ENCODE measurements at places on chromosomes 6 and 20. TPM values are rescaled to one million over a fixed set of nuclear protein-coding genes. Genes with fewer than 3 reads are reported as not detected.

Gene IL17F
- not detected for total RNA-seq

Gene HLA-B
- total RNA-seq = 388 TPM

Gene TMEM217
- total RNA-seq = 0.87 TPM

Gene MATN4
- total RNA-seq = not detected

Gene NMBR
- total RNA-seq = not detected

DNA sequence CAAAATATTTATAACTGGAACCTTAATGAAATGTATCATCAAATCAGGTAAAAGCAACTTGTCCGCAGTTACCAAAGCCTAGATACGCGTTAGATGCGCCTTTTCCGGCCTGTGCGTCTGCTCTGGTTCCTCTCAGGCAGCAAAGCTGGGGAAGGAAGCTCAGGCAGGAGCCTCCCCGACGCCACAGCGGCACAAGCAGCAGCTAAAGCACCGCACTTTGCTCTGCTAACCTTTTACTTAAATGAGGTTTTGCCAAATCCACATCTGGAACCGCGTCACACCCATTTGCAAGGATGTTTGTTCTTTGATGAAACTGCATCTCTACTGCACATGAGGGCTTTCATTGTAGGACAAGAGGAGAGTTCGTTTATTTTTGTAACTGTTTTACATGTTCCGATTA, 36.8 kb downstream of the THBS2 start:
- DNase-seq = no peak

DNA sequence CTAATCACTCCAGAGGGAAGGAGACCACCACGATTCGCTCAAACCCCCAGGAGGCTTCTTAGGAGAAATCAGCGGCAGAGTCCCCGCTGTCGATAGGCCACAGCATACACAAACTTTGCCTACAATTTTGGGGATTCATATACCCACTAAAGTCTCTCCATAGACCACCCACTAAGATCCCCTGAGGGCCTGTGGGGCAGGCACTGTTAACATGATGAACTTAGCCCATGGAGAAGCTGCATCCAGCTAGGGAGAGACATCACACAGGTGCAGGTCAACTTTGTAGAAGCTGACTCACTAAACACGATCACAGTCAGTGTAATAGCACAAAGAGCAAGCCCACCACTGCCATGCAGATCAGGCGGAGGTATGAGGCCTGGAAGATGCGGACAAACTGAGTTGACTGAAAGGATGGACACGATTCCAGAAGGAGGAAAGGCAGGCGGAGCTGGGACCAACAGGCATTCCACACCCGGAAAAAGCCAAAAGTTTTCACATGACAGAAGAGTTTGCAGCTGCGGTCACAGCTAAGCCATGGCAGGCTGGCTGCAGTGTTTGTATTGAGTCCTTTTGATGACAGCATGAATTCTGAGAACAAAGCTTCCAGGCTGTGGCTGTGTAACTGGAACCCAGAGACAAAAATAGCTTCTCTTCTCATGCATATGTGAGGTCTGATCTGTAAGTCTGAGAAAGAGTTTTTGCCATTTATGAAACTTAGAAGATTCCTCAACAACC, 75.7 kb upstream of the QKI start:
- no peak for DNase-seq

DNA sequence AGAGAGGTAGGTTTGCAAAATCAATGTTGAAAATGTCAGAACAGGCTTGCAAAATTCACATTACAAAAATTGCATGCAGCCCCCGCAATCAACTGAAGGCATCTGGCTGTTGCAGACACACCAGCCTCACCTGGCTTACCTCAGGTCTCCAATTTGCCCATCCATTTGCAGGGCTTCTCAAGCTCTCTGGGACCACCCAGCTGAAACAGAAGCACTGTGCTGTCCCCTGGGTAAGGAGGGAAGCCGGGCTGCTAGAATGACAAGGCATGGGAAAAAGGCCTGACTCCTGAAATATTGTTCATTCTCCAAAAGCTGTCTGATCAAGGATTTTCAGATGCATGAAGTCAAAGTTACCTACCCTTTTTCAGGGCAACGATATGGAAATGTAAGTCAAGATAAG, 52.6 kb upstream of the CD93 start:
- DNase-seq = no peak

DNA sequence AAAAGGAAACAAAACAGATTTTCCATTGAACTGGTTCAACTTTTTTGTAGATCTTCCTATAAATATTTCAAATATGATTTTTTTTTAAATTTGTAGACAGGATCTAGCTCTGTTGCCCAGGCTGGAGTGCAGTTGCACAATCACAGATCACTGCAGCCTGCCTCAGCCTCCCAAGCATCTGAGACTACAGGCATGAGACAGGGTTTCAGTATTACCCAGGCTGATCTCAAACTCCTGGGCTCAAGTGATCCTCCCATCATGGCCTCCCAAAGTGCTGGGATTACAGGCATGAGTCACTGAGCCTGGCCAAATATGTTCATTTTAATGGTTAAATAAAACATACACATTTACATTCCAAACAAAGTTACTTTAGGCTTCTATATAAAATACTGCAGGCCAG, 33.6 kb downstream of the SAMHD1 start:
- no peak for DNase-seq

GRCh38 chr6:79813143-79813850, 134.1 kb downstream of the ELOVL4 start:
- no peak for DNase-seq

- peak; percentile 9 for DNase-seq
Observed at GRCh38 chr6:135141728-135142127, 39.4 kb upstream of the MYB start.

DNA sequence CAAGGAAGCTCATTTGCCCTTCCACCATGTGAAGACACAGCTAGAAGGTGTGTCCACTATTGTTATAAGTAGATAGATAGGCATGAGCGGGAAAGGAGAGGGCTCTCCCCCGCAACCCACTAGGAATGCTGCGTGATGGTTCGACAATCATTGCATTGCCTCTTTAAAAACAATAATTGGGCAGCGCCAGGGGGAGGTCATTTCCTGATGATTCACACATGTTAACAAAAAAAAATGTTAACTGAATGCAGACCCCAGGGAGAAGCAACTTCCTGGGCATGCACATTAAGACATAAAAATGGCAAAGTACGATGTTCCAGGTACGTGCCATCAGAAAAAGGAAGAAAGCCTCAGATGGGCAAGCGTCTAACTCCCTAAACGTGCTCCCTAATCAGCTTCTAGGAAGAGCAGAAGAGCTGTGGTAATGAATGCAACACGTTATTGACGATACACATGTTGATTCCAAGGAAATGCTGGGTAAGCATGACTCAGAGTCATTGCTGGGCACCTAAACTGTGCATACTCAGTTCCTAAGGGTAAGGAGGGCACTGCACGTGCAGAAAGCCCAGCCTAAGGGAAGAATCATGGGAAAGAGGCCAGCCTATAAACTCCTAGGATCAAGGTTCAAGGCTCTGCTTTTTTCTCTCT, 113.7 kb downstream of the FAM217A start:
- DNase-seq = no peak

DNA sequence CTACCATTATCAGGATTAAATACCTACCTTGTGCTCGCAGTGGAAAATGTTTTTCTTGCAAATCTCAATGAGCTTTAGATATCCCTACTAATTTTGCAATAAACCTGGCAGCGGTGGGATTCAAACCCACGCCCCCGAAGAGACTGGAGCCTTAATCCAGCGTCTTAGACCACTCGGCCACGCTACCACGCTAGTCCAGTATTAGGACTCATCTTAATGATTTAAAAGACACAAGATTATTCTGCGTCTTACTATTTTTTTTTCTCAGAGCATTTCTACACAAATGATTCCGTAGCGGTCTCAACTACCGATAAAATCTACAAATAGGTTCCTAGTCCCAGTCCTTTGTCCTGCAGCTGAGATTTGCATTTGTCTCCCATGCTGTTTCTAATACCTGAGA, 35.2 kb upstream of the ZSCAN23 start:
- DNase-seq = no peak

GRCh38 chr6:39181333-39181732, 47.9 kb downstream of the KCNK5 start:
- no peak for DNase-seq

GRCh38 chr6:64930681-64931080, 776.3 kb downstream of the EYS start:
- peak; percentile 28 for DNase-seq

- no peak for DNase-seq
Observed at GRCh38 chr6:150373260-150373701, 4.5 kb downstream of the IYD start.

- DNase-seq = peak; percentile 98
Observed at GRCh38 chr20:347640-348484, 951 bp downstream of the NRSN2 start.

- no peak for DNase-seq
Observed at GRCh38 chr6:127403636-127404035, 55.6 kb downstream of the KIAA0408 start.

DNA sequence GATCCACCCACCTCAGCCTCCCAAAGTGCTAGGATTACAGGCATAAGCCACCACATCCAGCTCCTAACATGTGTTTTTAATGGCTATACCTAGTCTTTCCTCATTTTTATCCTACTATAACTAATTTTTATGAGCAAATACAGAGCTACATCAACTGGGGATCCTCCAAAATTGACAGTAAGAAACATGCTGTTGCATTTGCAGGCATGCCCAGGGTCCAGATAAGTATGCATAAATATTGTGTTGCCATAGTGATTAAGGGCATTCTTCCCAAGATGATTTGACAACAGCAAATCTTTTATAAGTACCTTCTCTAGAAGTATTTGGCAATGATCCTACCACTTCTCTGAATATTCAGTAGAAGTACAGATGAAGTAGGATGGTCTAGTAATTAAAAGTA, 41.9 kb upstream of the MOXD1 start:
- DNase-seq = no peak
